NCI-H2171 (cell line): ENCODE measurements at places on chromosomes 2 and 18.
A peak's percentile ranks its signal among the peaks of the same experiment; 100 is the strongest.

DNA sequence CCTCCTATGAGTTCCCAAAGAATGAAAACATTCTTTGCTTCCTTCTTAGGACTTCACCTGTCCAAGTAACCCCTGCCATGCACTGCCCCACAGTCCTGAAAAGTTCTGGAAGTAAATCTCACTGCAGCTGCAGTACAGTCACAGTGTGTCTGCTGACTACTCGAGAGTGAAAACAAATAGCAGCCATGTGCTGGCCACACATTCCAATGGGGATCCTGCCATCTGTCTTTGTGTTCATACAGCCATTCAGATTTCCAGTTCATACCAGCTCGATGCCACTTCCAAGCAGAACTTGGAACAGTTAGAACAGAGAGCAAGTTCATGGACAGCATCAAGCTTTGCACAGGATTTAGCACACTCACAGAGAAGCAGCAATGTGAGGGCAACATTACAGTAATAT is 629.9 kb upstream of the ACVR2A start:
- DNase-seq = peak; percentile 46

GRCh38 chr18:62763101-62763521 is 47.8 kb downstream of the PHLPP1 start:
- DNase-seq = no peak

DNA sequence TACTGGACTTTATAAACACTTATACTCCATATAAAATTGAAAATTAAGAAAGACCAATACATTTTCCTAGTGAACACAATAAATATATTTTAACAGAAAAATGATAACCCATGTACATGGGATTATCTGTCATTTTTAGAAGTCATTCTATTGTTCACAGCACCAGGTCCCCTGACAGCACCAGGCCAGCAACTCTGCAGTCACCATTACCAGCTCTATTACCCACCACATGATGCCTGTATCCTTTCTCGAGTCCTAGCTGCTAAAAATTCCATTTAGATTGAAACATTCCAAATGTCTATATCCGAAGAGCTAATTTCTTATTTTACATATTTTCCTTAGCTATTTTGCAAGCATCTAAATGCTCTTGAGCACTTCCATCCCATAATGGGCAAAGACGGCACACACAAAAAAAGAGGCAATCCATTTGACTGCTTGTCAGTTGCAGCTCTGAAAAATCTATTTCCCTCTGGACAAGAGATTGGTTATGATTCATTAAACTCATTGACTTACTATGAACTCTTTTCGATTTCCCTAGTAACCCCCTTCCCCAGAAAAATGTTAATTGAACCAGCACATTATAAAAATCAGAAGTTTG is 336.9 kb downstream of the RIT2 start:
- DNase-seq = no peak

DNA sequence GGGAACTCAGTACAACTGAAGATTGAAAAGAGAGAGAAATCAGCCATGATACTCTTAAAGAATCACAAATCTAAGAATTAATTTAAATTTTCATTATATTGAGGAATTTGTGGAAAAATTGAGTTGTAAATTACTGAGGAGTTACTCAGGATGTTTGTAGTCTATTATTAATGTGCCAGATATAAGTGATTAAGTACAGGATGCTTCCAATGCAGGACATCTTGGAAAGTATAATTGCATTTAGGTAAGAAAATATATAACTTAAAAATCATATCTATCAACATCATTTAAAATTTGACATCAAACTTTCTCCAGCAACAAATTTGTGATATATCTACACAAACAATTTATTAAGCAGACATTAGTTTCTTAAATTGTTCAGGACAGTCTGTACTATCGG is 1.3 kb downstream of the CALCRL start:
- no peak for DNase-seq

GRCh38 chr2:118584877-118585276 is 262.6 kb downstream of the EN1 start:
- no peak for DNase-seq

DNA sequence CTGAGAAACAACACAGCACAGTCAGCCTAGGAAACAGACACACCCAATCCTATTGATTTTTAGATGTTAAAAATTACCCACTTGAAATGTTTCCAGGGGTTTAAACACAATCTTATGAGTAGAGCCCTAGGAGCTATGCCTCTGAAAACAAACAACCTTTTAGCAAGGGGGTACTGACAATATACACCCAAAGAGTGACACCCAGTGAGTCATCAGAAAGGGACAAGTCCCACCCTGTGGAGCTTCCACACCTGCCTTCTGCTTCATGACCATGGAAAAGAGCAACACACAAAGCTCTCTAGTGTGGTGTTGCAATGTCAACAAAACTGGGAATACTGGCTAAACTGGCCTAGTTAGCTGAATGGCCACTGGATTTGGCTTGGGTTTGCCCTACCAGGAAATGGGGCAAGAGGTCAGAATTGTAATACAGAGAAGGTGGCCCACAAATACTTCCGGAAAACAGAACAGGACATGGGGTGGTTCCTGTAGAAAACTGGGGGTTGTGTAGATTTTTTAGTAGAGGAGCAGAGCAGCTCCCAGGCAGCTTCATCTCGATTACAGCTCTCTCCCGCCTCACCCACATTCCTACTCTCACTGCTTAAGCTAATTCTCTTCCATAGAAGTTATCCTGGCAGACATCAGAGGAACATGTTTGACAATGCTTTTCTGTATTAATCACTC is 98.2 kb downstream of the GAREM1 start:
- no peak for DNase-seq

- DNase-seq = no peak
Measured at GRCh38 chr2:200040831-200041230, 85.4 kb downstream of the MAIP1 start.

DNA sequence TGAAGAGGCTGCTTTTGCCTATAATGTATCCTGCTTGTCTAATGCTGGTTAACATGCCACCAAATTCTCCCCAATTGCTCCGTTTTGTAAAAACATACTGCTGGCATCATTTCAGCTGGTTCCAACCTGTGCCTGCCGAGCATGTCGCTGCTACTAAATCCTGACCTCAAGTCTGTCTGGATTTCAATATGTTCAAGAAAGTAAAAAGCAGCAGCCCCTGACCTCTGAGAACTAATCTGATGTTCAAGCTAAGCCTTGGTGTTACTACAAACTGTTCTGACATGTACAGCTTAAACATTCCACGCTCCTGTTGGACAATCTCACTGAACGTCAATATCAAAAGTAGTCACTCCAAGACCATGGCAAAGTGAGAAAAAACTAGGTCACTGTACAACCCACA is 46.3 kb downstream of the SFT2D3 start:
- no peak for DNase-seq

GRCh38 chr18:23994361-23994902 is 20.1 kb upstream of the TTC39C start:
- DNase-seq = peak; percentile 60

DNA sequence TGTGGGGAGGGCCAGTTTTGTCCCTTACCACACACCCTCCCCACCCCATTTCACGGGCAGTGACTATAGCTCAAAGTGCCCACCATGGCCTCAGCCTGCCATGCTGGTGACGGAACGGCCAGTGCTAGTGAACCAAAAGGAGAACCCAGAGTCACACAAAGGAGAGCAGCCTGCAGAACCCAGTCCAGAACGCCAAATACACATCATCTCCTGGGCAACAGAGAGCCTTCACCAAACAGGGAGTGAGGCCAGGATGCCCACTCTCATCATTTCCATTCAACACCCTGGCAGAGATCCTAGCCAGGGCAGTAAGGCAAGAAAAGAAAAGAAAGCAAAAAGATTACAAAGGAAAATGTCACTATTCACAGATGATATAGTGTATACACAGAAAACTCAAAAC is 38.3 kb downstream of the HDAC4 start:
- DNase-seq = no peak

DNA sequence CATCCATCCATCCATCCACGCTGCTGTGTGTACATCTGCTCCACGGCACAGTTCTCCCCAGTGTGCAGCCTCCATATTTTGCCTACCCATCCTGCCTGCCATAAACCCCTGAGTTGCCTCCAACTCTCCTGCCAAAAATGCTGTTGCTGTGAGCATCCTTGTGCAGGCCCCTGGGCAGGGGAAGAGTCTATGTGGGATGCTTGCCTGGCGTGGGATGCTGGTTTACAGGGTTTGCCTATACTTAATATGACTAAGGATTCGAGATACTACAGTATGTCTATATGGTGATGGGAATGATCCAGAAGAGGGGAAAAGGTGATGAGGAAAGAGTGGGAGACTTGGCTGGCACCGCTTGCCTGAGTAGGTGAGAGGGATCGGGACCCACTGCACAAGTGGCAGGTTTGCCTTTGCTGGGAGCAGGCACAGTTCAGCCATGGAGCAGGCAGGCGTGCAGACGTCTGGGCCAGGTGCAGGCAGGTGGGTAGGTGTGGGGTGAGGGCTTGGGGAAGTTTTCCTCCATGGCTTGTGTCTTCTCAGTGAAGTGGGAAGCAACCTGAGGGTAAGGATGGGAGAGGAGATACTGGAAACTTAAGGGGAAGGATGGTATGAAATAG is 30.2 kb upstream of the FAHD2A start:
- no peak for DNase-seq

DNA sequence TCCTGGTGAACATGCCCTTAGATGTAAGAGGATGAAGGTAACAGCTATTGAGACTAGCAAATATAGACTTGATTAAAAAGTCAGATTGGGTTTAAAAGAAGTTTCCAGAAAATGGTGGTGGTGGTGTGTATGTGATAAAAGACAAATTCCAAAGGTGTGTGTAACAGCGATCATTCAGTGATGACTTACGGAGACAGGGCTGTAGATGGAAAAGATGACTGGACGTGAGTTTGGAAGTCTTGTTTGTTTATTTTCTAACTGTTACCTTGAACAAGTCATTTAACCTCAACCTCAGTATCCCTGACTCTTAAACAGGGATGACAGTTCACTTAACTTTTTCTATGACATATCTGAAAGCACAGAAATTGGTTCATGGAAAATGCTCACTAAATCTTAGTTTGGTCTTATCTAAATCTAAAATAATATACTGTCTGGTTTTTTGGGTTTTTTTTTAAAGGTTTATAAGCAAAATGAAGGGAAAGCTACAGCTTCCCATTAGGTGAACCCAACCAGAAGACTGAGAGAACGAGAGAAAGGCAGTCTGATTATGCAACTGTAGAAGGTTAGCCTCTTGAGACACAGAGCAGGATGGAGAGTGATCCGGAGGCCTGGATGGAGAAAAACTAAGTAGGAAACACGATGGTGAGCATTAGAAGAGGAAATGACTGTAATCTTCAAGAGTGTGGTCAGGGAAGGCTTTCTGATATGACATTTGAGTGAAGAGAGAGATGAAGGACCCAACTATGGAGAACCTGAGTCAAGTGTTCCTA is 71.9 kb downstream of the TCF4 start:
- DNase-seq = no peak

DNA sequence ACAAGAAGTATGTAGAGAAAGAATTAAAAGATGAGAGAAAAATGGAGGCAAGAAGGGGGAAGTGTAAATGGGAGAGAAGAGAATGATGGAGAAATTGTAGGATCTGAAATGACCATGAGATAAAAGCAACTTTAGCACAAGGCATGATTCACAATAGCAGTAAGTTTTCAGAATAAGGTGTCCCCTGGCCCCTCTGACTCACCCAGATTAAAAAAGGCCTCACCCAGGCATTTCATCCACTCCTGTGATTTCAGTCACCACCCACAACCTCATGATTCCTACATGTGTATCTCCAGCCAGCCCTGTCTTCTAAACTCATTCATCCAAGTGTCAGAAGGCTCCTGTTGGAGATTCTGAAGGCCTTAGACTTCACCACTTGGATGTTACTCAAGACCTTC is 56.6 kb downstream of the SP100 start:
- DNase-seq = no peak

- DNase-seq = no peak
Measured at GRCh38 chr2:228801451-228801850, 469.6 kb downstream of the PID1 start.

- DNase-seq = no peak
Measured at GRCh38 chr2:70888366-70888922, 47.3 kb upstream of the ATP6V1B1 start.

GRCh38 chr2:45721150-45721549 is 69.7 kb downstream of the PRKCE start:
- DNase-seq = no peak

GRCh38 chr2:169977530-169977929 is 150.3 kb downstream of the UBR3 start:
- peak; percentile 18 for DNase-seq

DNA sequence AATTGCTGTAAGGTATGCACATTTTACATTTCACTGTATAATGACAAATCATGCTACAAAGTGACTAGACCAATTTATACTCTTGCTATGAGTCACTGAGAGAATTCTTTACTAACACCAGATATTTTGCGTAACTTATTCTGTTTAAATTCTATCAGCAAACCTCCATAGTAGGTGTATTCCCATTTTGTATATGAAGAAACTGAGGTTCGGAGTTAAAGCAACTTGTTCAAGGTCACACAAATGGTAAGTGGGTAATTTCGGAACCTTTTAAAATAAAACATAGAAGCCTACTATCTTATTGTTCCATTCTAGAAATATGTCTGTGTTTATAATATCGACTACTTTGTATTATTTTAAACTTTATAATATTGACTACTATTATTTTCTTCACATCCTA is 15.9 kb upstream of the CPS1 start:
- DNase-seq = no peak

- no peak for DNase-seq
Measured at GRCh38 chr2:201911372-201911771, 105.0 kb downstream of the CDK15 start.

- no peak for DNase-seq
Measured at GRCh38 chr2:101558740-101559525, 84.0 kb upstream of the RFX8 start.

DNA sequence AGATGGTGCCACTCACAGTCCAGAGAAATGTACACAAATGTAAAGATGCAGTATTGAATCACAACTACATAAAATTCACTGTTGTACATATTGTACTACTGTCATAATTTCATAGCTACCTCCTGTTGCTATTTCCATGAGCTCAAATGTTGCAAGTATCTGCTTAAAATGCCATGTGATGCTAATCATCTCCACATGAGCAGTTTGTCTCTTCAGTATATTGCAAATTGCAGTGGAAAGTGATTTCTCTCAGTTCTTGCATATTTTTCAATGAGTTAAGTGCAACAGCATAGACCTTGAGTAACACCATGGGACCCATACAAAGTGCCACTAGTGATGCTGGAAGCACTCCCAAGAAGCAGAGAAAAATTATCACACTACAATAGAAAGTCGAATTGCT is 51.9 kb downstream of the MAIP1 start:
- no peak for DNase-seq

- no peak for DNase-seq
Measured at GRCh38 chr18:55340998-55341397, 247.0 kb downstream of the TCF4 start.

GRCh38 chr2:150346806-150347205 is 140.7 kb downstream of the RND3 start:
- DNase-seq = no peak

- no peak for DNase-seq
Measured at GRCh38 chr2:129181963-129182362, 797.5 kb upstream of the RAB6C start.

GRCh38 chr18:46891742-46892214 is 25.5 kb downstream of the PIAS2 start:
- no peak for DNase-seq

DNA sequence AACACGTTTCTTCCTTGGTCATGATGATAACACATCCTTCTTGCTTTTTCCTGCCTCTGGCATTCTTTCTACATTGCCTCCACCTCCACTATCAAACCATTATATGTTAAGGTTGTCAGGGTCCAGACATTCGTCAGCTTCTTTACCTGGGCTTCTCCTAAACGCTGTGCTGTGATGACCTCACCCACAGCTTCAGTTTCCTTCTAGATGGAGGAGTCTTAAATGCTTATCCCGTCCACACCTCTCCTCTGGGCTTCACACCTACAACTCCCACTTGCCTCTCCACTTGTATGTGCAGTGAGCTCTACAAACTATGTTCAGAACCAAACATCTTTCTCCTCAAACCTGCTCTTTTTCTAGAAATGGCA is 666 bp upstream of the STAT1 start:
- no peak for DNase-seq
